NCI-H526 (cell line): ENCODE measurements at places on chromosomes 1 and 21.

DNA sequence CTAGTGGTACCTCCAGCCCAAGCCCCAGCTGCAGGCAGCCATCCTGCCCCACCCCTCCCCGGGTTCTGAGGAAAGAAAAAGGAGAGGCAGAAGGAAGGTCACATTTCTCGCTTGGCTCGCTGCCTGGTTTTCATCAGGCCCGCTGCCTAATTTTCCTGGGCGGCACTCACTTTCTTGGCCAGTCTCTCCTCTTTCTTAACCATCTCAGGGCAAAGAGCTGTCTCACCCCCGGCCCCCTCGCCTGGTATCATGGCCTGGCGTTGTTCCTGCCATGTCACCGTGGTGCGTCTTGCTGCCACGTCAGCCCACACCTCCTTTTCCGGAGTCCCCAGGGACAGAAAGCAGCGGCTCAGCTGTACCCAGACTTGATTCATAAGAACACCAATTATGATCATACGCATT is 26.6 kb upstream of the CASZ1 start:
- no peak for DNase-seq

GRCh38 chr1:51543858-51544257 is 24.8 kb upstream of the EPS15 start:
- no peak for DNase-seq

GRCh38 chr1:12003762-12004161 is 15.5 kb upstream of the MIIP start:
- no peak for DNase-seq

- DNase-seq, result no peak
These were observed 76.4 kb downstream of the ADGRL2 start for GRCh38 chr1:81876901-81877733.
